ENCODE measurements at places on chromosomes 13 and 19.

DNA sequence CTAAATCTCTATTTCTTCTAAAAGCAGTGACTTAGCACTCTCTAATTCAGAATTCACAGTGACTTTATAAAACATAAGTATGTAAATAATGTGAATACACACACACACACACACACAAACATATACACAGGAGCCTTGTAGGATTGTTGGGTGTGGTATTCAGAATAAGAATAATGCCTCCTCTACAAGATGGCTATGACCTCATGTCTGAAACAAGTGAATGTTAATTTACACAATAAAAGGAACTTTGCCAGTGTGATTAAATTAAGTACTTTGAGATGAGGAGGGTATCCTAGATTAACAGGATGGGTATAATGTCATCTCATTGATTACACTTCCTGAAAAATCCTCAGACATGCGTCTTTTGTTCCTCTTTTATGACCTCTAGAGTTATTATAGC, 234.6 kb downstream of the SLITRK6 start:
- no peak for DNase-seq

DNA sequence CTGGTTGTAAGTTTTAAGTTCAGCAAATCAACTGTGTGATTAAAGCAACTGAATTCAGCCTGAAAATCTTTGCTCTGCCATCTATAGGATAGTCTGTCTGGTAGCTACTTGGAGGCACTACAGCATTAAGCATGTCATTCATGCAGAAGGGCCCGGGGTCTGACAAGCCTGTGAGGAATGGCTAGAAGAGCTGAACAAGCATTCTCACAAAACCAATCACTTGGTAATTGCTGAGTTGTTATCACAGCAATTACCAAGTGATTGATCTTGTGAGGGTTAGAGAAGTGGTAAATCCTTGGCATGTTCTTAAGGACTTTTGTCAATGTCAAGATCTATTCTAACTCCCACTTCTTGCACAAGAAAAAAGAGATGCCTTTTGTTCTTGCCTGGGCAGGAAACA, 356.1 kb downstream of the FGF14 start:
- no peak for DNase-seq

- no peak for DNase-seq
Observed at GRCh38 chr19:33841685-33842084, 45.0 kb downstream of the KCTD15 start.

- DNase-seq = no peak
Observed at GRCh38 chr13:82747958-82748357, 1134.3 kb downstream of the SLITRK1 start.

GRCh38 chr19:57934820-57935665, at the start of gene ZNF418:
ZNF418 (minus strand) TSS chr19:57935402; CDS start chr19:57933822, 1,580 bp downstream.
- DNase-seq = no peak

All from stimulated activated CD8-positive, alpha-beta memory T cell treated with anti-CD3 and anti-CD28 coated beads, Interleukin-2, amount 100 ng/mL, for 48 hours (primary cell).